ENCODE measurements at places on chromosomes 3 and 15.

GRCh38 chr3:177594096-177594495 lies 396.8 kb upstream of the TBL1XR1 start:
- no peak for DNase-seq

DNA sequence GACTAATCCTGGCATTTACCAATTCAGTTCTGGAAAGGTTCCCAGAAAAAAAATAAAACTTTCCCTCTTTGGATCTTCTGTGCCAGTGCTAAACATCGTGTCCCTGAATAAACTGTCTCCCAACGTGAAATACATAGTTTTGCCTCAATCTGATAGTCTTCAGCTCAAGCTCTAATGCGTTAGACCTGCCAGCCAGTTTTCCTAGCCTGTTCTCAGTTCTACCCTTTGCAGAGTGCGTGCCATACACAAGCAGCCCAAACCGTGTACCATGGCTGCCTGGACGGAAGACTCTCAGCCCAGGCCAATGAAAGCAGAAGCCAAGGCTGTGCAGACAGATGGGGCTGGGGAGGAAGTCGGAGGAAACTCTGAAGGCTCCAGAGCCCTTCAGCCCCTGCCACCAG lies 11.4 kb upstream of the OCA2 start:
- no peak for DNase-seq

- DNase-seq: no peak
Observed at GRCh38 chr15:44250566-44251205, 37.8 kb upstream of the GOLM2 start.

DNA sequence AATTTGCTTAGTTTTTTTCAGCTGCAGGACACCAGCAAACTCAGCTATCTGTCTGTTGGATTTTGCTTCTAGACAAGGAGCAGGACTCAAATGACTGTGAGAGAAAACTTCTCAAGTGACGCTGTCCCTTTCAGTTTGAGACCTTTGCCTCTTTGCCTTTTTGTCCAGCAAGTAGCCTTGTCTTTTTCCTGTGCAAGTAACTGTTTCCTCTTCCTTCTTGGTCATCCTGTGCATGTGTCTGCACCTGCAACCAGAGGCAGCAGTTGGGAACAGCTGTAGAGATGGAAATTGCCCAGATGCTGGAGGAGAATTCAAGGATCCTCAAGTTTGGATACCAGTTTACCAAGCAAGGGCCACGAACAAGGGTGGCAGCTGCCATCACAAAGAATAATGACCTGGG lies 23.3 kb upstream of the TMOD3 start:
- DNase-seq: no peak

- DNase-seq: no peak
Observed at GRCh38 chr3:127222664-127223063, 29.7 kb downstream of the PRR23E start.

GRCh38 chr3:144762091-144762490 lies 790.5 kb downstream of the DIPK2A start:
- no peak for DNase-seq

- no peak for DNase-seq
Observed at GRCh38 chr3:49028298-49028672, 913 bp downstream of the IMPDH2 start.
